ENCODE measurements at places on chromosomes 16 and 17.

DNA sequence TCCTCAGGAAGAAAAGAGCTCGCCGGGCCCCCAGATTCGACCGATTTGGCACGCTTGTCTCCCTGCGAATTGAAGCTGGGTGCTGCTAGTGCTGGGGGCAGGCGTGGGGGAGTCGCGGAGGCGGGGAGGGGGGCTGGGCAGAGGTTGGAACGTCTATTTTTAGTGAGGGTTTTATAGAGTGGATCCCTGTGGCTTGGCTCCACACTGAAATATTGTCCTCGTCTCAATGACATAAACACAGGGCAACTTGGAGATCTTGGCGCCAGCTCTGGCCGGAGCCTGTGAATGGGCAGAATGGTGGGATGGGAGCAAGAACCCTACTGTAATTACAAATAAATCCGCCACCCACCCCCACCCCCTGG lies 15.7 kb upstream of the NOG start:
- no peak for DNase-seq

DNA sequence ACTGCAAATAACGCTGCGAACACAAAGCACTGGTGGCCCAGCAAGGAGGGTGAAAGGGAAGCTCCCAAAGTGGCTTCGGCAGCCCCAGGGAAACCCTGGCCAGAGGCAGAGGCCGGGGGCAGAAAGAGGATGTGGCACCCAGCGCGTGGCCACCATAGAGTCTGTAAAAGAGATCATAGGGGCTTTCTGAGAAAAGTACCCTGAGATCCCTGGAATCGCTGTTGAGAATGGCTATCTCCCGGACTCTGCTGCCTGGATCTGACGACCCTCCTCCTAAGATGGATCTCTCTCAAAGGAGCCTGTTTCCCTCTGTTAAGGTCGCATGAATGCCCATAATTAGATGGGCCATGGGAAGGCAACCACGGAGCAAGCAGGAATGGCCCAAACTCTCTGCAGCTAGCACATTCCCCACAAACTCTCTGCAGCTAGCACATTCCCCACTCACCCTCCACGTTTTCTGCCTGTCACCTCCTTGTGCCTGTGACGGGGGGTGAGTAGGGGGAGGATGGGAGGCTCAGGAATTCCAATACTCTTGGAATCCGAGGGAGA lies 364.4 kb downstream of the XYLT1 start:
- peak; percentile 39 for DNase-seq

GRCh38 chr17:47883589-47884426 lies 12.2 kb upstream of the SP2 start:
- no peak for DNase-seq

DNA sequence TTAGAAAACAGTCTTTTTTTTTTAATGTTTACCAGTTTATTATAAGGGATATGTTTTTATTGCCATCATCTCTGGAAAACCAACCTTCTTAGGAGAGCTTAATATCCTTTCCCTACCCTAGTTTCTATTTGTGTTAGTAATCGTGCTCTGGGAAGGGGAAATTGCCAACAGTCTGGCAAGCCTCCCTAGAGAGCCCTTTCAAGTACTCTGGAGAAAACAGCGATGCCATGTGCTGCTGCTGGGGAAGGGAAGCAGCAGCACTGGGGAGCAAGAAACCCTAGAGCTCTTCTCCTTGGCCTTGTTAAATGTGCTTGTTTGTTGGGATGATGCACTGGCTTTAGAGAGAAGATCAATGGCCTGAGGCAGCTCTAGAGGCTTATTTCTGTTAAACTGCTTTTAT lies 10.3 kb downstream of the RETREG3 start:
- DNase-seq: no peak

- no peak for DNase-seq
Measured at GRCh38 chr16:29761882-29762281, 16.1 kb upstream of the C16orf54 start.

DNA sequence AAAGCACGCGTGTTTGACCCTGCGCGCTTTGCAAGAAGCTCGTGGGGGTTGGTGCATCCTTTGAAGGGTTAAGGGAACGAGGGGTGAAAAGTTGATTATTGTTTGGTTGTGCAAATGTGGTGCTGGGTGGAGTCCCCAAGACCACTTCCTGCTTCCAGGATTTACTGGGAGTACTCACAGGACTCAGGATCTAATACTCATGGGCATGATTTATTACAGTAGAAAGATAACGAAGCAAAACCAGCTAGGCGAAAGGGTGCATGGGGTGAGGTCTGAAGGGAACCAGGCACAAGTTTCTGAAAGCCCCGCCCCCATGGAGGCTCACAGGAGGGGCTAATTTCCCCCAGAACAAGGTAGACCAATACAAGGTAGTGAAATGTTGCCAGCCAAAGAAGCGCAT lies 58.8 kb downstream of the RPTOR start:
- DNase-seq: no peak

DNA sequence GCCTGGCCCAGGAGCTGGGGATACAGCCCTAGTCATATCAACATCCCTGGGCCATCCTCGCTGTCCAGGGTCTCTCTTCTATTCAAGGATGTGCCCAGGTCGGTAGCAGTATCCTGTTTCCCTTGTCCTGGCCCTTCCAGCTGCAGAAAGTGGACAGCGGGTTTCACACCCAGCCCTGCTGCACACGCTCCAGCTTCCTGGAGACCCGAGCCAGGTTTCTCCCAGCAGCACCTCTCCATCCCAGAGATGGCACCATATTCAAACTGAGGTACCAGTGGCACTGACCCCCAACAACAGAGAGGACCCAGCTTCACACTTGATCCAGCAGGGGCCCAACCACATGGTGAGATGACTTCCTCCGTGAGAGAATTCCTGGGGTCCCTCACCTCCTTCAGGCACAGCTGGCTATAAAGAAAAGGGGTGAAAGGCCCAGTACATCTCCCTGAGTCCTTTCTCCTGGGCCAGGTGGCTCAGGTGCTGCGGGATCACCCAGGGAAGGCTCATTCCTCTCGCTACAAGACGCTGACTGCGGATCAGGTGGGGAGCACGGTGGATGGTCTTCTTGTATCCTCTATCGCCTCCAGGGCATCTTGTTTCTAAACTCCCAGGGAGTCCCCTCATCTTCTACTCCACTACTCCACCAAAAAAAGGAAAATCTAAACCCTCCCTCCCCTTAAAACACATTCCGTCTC lies 1.4 kb downstream of the CUEDC1 start:
- DNase-seq: no peak

DNA sequence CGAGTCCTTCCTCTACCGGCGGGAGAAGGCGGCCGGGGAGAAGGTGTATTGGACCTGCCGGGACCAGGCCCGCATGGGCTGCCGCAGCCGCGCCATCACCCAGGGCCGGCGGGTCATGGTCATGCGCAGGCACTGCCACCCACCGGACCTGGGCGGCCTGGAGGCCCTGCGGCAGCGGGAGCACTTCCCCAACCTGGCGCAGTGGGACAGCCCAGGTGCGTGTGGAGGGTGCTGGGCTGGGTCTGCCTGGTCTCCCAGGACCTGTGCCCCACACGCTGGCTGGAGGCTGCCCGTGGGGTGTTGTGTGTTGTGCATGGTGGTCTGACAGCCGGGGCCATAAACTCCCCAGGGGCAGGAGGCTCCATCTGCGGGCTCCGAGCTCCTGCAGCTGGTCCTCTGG lies 25.4 kb downstream of the FLYWCH1 start:
- no peak for DNase-seq

DNA sequence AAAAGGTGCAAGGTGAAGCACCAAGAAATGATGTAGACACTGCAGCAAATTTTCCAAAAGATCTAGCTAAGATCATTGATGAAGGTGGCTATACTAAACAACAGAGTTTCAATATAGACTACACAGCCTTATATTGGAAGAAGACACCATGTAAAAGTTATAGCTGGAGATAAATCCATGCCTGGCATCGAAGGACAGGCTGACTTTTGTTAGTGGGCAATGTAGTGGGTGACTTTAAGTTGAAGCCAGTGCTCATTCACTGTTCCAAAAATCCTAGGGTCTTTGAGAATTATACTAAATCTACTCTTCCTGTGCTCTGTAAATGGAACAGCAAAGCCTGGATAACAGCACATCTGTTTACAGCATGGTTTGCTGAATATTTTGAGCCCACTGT lies 26.4 kb downstream of the HLF start:
- no peak for DNase-seq

DNA sequence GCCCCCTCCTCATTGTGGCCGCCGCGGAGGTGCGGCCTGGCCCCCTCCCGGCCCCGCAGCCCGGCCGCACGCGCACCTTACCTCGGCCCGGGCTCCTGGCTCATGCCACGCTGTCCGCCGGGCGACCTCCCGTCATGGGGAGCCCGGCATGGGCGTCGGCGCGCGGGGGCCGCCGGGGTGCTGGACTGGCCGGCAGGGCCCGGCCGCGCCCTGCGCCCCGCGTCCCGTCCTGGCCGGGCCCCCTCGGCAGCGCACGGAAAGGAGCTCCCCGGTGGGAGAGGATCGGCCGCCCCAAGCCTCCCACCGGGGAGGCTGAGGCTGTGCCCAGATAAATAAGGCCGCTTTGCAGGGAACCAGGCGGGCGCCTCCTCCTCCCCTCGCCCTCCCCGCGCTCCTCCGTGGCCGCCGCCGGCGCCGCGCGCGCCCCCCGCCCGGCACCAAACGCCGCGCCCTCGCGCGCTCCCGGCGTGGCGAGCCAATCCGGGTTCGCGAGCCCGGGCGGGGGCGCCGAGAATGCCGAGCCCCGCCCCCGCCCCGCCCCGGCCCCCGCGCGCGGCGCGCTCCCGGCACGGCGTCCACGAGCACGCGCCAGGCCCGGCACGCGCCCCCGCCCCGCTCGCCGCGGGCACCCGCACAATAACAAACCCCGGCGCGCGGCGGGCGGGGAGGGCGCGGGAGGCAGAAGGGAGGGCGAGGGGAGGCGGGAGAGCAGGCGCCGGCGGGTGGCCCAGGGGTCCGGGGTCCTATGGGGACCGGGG lies at the start of gene FBXL16:
FBXL16 (minus strand) TSS at position 371 of the 758 bp plus-strand sequence. CDS start 8,396 bp downstream, outside the sequence.
- DNase-seq: peak; percentile 81

GRCh38 chr17:57257895-57258851 lies 1.9 kb downstream of the MSI2 start:
- DNase-seq: no peak

DNA sequence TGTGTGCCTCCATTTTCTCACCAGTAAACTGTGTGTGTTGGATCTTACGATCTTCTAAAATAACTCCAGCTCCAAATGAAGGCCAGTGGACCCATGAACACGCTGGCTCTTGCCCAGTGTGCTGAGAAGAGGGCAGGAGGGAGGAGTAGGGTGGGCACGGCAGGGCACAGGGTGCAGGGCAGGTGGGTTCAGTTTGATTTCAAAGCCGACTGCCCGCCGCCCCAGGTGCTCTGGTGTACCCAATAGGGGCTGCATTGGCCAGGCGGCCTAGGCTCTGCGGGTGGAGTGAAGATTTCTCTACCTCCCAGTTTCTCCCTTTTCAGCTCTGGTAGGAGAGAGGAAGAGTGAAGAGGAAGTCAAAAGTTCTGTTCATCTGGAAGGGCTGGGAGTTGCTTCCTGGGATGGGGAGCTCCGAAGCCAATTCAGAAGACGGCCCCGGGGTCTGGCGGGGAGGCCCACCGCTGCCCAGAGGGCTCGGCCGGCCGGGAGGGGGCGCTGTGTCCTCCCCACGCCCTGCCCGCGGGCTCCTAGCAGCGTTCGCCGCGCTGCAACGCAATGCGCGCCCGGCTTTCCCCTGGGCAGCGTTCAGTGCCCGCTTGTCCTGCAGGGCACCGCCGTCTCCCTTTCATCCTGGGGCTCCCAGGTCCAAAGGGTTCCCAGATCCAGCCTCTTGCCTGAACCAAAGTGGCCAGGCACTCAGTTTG lies 1.1 kb upstream of the CRHR1 start:
- DNase-seq: peak; percentile 95

GRCh38 chr17:6571452-6571781 lies 15.1 kb upstream of the PITPNM3 start:
- no peak for DNase-seq

DNA sequence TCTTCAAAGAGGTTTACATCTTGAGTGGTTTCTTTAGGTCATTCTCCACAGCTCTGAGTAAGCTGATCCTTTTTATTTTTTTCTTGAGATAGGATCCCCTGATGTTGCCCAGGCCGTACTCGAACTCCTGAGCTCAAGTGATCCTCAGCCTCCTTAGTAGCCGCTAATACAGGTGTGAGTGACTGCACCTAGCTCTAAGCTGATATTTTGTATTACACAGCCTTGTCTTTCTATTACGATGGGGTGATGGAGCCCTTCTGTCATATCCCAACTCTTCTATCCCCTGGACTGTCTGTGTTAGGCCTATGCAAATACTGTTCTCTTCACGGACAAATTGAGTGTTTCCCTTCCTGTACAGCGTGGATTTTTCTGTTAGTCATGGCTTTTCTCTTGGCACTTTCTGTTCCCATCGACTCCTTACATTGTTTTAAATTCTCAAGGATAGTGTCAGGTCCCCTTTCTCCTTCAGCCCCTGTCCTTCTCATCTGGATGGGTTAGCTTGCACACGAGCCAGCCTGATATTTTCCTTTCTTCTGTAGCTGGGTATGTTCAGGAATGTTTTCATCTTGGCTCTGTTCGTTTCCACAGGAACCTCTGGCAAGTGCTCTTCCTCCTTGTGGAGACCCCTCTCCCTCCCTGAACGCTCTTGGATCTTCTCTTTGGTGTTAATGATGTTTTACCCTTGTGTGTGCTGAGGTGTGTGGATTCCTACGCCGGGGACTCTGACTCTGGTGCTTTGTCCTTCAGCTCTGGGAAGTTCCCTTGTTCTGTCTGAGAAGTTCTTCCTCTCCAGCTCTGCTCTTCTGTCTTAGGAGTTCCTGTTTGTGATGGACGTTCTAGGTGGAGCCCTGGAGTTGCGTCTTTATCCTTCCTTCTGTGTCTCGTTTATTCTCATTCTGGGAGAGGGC lies 2.3 kb downstream of the BANP start:
- DNase-seq: no peak

GRCh38 chr17:57484826-57485565 lies 228.7 kb downstream of the MSI2 start:
- DNase-seq: no peak

DNA sequence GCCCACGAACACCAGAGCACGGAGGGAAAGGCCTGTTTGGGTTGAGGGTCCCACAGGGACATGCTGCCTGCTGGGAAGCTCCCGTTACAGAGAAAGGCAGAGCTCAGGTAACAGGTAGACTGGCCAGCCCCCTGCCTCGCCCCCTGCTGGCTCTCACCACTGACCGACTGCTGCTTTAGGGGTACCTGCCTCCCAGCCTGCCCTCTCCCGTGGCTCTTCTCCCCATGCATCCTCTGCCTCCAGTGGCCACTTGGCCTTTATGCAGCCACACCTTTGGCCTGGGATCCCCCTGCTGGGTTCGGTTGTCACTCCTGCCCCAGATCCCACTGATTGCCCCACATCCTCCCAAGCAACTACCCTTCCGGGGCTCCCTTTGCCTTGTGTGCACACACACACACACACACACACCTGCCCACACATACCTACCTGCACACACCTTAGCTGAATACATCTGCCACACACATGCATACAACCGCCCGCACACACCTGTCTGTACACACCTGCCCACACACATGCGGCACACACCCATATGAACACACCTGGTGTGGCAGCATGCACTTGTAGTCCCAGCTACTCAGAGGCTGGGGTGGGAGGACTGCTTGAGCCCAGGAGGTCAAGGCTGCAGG lies 7.1 kb downstream of the MCRIP1 start:
- no peak for DNase-seq

- DNase-seq: peak; percentile 72
Measured at GRCh38 chr17:31489295-31490018, 98.0 kb downstream of the RAB11FIP4 start.

Measured in iPS-NIHi11 (cell line).